Hepatocyte (in vitro differentiated cells): ENCODE measurements at places on chromosomes 11 and 22. TPM values are rescaled to one million over a fixed set of nuclear protein-coding genes. Genes with fewer than 3 reads are reported as not detected.

Gene SPA17
- polyA plus RNA-seq = 3.8 and 5.8 TPM in 2 replicates

DNA sequence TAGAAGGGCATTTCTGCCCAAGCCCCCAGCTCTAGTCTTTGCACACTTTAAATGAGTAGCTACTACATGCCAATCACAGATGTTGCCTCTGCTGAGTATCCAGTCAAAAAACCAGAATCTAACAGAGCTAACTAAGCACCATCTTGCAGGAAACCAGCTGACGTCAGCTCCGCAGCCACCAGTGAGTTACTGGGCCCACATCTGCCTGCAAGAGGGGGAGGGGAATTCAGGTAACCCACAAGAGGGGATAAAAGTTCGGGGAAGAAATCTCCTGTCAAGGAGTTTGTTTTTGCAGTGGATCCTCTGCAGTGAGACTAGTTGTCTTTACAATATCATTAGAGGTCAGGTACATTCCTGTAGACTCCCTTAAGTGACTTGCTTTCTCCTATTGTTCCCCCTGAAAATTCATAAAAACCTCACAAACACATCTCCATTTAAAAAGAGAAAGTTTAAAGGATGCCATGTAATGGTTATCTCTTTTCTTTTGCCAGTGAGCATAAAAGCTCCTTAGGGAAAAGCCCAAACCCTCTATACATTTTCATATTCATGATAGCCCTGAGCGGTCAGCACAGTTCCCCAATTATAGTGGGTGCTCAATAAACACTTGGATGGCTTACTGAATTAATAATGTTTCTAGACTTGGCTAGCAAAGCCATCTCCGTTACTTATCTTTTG is 9.3 kb downstream of the CD44 start:
- H3K4me3 ChIP-seq = no peak overlapping the region
- DNase-seq = no peak
- no peaks in the 10 kb centered on the region for H3K36me3 ChIP-seq
- H3K27me3 ChIP-seq = no peaks in the 10 kb centered on the region
- H3K4me1 ChIP-seq = no peaks in the 10 kb centered on the region

DNA sequence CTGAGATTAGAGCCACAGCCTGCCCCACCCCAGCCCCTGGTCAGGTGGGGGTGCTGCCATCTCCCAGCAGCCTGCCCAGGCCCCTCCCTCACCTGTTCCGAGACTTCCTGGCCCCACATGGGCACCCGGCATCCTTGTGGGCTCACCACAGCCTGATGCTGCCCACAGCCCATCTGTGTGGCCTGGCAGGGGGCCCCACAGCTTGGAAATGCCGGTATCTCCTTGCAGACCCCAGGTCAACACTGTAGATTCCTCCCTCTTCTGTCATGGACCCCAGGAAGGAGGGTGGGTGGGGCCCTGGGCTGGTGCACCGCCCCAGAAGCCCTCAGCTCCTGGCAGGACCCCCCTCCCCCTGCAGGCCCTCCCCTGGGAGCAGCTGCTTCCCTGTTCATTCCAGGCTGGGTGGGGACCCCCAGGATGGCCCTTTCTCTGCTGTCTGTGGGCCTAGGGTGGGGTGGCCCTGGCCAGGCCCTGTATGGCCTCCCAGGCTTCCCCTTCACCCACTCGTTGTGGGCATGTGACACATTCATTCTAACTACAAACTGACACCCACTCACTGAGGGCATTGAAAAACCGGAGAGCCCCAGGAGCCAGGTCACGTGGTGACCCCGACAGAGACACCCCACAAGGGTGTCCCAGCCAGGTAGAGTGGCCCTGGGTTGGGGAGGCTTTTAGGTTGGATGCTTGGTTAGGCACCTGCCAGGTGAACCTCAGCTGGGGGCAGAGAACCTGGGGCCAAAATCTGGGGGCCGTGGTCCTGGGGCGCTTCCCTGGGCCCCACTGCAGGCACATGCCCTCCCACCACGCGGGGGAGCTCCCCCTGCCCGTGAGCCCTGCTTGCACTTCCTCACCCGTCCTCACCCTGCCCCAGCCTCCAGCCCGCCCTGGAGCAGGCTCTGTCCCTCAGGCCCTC is 44.1 kb upstream of the CCDC188 start:
- no peak overlapping the region for H3K27ac ChIP-seq
- no peaks in the 10 kb centered on the region for H3K36me3 ChIP-seq
- peaks cover 4% of the 10 kb centered on the region for H3K4me1 ChIP-seq
- no peak for DNase-seq

DNA sequence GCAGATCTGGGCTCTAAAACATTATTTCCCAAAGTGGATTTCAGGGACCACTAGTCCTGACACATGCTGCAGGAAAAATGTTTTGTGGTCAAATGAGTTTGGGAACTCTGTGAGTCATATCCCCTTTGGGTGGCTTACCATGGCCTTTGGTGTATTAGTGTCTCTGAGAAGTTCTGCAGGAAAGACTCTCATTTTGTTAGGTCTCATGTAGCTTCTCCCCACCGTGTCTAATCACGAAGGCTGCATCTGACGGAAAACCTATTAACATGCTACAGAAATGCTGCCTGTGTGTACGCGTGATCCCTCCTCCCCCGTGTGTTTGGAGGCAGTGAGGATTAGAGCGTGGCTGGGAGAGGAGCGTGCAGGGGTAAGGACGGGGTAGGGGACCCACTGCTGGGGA is 191.7 kb downstream of the ST3GAL4 start:
- no peak for DNase-seq
- H3K27ac ChIP-seq = no peak overlapping the region
- no peaks in the 10 kb centered on the region for H3K36me3 ChIP-seq
- H3K4me1 ChIP-seq = no peaks in the 10 kb centered on the region
- peaks cover 6% of the 10 kb centered on the region for H3K27me3 ChIP-seq

GRCh38 chr11:68751331-68751856 is at the start of gene TESMIN:
Gene TESMIN (minus strand): TSS chr11:68751520. CDS start chr11:68750660, 860 bp downstream.
- H3K4me1 ChIP-seq = peaks cover 5% of the 10 kb centered on the region
- peak within 1 kb of the TSS; percentile 54 for H3K4me3 ChIP-seq
- no peaks in the 10 kb centered on the region for H3K27me3 ChIP-seq
- H3K36me3 ChIP-seq = no peaks in the 10 kb centered on the region
